Hindlimb muscle (tissue), 1 donor: ENCODE measurements at places on chromosomes 7 and 10. TPM values are rescaled to one million over a fixed set of nuclear protein-coding genes. Genes with fewer than 3 reads are reported as not detected.

HIBADH gene
- 25.1 TPM for polyA plus RNA-seq

CALHM3 gene
- polyA plus RNA-seq: not detected

FFAR4 gene
- polyA plus RNA-seq: 0.43 TPM

GJD4 gene
- polyA plus RNA-seq: 4.2 TPM

ZNF467 gene
- 9.1 TPM for polyA plus RNA-seq

FOXP2 gene
- polyA plus RNA-seq: 9.3 TPM

PYROXD2 gene
- 27.4 TPM for polyA plus RNA-seq

PLEKHA8 gene
- 11.4 TPM for polyA plus RNA-seq

FOXI2 gene
- 0.36 TPM for polyA plus RNA-seq

ZNF107 gene
- polyA plus RNA-seq: 3.9 TPM

LIPM gene
- polyA plus RNA-seq: not detected

OR13A1 gene
- not detected for polyA plus RNA-seq

NACAD gene
- 4.5 TPM for polyA plus RNA-seq

NAT16 gene
- not detected for polyA plus RNA-seq

ZNF425 gene
- 4.5 TPM for polyA plus RNA-seq

TMEM225B gene
- polyA plus RNA-seq: 0.94 TPM

PNLIP gene
- polyA plus RNA-seq: 0.39 TPM

CDNF gene
- polyA plus RNA-seq: 2.9 TPM

SPDYE8 gene
- polyA plus RNA-seq: 0.41 TPM

GSTO2 gene
- 1.1 TPM for polyA plus RNA-seq

PAX2 gene
- polyA plus RNA-seq: not detected

SFR1 gene
- polyA plus RNA-seq: 5.6 TPM

NOD1 gene
- 20.9 TPM for polyA plus RNA-seq

TBC1D12 gene
- 10.7 TPM for polyA plus RNA-seq

DEPP1 gene
- 29.8 TPM for polyA plus RNA-seq

C10orf105 gene
- 0.50 TPM for polyA plus RNA-seq

MCM10 gene
- polyA plus RNA-seq: 4.8 TPM

CYP3A5 gene
- 1.0 TPM for polyA plus RNA-seq

GPC2 gene
- polyA plus RNA-seq: 10.1 TPM

HMX2 gene
- polyA plus RNA-seq: not detected

GPR15LG gene
- not detected for polyA plus RNA-seq

ZNF12 gene
- polyA plus RNA-seq: 16.2 TPM

ELOVL3 gene
- polyA plus RNA-seq: 0.94 TPM

ITGB1 gene
- polyA plus RNA-seq: 344 TPM

SPDYE2B gene
- polyA plus RNA-seq: 5.1 TPM

SKAP2 gene
- 12.1 TPM for polyA plus RNA-seq

CPA2 gene
- polyA plus RNA-seq: 0.28 TPM

DIP2C gene
- 37.7 TPM for polyA plus RNA-seq

TYW1B gene
- 5.4 TPM for polyA plus RNA-seq

POM121C gene
- polyA plus RNA-seq: 42.6 TPM

GRB10 gene
- polyA plus RNA-seq: 16.5 TPM

CFAP69 gene
- polyA plus RNA-seq: 1.9 TPM

PTF1A gene
- polyA plus RNA-seq: not detected

INSYN2A gene
- 0.65 TPM for polyA plus RNA-seq

LIPN gene
- polyA plus RNA-seq: not detected

KIAA1217 gene
- polyA plus RNA-seq: 41.8 TPM

AVL9 gene
- 13.2 TPM for polyA plus RNA-seq

PCBD1 gene
- 75.7 TPM for polyA plus RNA-seq

FBXO24 gene
- 2.3 TPM for polyA plus RNA-seq

ZNF365 gene
- polyA plus RNA-seq: not detected

SUPV3L1 gene
- 29.4 TPM for polyA plus RNA-seq

AKR1C3 gene
- polyA plus RNA-seq: 1.0 TPM

PTPRN2 gene
- 2.0 TPM for polyA plus RNA-seq

CALN1 gene
- polyA plus RNA-seq: 1.8 TPM

AKR1B15 gene
- 0.26 TPM for polyA plus RNA-seq

GIMAP6 gene
- polyA plus RNA-seq: 15.3 TPM

SPDYE2 gene
- 14.8 TPM for polyA plus RNA-seq

UPK3B gene
- 0.26 TPM for polyA plus RNA-seq

MYL10 gene
- polyA plus RNA-seq: 9.0 TPM

TRPV6 gene
- 0.05 TPM for polyA plus RNA-seq
